ENCODE measurements at places on chromosomes 1 and 21.

GRCh38 chr1:210696709-210697108 is 368.0 kb downstream of the HHAT start:
- no peak for DNase-seq

- no peak for DNase-seq
Observed at GRCh38 chr1:229689273-229689672, 63.2 kb downstream of the URB2 start.

GRCh38 chr1:209774592-209774991 is 9.8 kb downstream of the C1orf74 start:
- DNase-seq = no peak

- DNase-seq = no peak
Observed at GRCh38 chr1:9294910-9295636, 2.4 kb downstream of the SPSB1 start.

DNA sequence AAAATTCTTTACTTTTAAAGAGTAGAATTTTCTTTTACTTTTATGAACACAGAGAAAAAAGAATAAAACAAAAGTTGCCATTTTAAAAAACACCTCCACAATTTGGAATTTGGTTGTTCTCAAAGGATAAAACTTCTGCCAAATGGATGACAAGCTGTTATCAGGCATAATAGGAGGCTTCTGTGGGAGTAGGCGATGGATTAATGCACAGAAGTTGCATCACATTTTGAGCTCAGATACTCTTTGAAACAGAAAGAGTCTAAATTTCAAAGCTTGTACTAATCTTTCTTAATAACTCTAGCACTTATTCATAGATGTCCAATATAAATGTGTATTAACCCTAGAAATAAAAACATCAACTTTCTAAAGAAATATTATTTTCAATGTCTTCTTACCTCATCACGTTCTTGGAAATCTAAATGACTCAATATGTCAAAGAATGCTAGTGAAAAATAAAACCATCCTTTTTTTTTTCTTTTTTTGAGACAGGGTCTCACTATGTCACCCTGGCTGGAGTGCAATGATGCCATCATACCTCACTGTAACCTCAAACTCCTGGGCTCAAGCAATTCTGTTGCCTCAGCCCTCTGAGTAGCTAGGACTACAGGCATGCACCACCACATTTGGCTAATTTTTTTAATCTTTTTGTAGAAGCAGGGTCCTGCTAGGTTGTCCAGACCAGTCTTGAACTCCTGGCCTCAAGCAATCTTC is 112.8 kb upstream of the USP25 start:
- DNase-seq = no peak

DNA sequence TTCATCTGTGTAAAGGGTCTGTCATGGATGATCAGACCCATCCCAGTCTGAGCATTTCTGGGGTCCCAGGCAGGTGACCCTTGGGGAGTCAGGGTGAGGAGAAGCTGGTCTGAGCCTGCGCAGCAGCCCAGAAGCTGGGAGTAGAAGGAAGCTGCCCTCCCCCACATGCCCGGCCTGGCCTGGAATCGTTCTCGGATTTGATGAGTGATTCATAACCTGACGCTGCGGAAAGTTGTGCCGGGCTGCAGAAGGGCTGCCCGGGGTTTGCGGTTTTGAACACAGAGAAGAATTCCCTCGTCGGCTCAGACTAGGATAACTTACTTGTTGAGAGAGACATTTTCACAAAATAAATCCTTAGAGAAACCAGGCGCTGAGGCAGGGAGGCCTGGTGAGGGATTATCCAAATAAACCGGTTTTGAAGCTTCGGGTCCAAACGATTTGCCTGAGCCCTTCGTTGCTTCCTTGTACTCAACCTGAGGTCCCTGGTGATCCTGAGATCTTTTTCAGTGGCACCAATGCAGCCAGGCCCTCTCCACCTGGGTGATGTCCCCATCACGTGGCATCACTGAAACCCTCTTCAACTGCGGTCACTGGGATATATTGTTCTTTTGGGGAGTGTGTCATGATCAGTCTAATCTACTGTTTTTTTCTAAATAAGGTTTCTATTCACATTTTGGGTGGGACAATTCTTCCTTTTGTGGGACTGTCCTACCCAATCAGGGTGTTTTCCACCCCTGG is 29.2 kb downstream of the EPHB2 start:
- DNase-seq = no peak

- no peak for DNase-seq
Observed at GRCh38 chr1:48939042-48939441, 162.4 kb upstream of the BEND5 start.

- no peak for DNase-seq
Observed at GRCh38 chr1:228803421-228803820, 68.1 kb downstream of the RHOU start.

DNA sequence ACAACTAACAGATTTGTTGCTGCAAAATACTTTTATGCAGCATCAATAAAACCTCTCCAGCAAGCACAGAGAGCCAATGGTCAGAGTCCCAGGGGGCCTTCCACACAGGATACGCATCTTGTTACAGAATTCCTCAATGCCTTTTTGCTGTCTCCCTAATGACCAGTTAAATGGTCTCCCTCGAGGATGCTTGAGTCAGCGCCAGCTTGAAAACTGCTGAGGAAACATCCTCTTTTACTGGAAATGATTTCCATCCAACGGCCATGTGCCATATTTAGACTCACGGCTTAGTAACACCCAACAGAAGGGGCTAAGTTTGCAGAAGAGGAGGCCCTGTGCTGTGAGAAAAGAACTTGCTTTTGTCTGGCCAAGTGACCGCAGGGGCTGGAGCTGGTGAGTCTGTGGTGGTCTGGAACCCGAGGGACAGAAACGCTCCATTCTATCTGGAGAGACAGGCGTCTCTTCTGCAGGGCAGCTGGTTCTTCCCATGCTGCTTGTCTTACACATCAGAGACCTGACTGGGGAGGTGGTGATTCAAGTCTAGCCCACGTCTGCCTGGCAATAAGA is 496.4 kb downstream of the SETD4 start:
- DNase-seq = peak; percentile 47

Measured in NCI-H1436 (cell line).